Foreskin fibroblast (primary cell): ENCODE measurements at places on chromosomes 7 and 10.

DNA sequence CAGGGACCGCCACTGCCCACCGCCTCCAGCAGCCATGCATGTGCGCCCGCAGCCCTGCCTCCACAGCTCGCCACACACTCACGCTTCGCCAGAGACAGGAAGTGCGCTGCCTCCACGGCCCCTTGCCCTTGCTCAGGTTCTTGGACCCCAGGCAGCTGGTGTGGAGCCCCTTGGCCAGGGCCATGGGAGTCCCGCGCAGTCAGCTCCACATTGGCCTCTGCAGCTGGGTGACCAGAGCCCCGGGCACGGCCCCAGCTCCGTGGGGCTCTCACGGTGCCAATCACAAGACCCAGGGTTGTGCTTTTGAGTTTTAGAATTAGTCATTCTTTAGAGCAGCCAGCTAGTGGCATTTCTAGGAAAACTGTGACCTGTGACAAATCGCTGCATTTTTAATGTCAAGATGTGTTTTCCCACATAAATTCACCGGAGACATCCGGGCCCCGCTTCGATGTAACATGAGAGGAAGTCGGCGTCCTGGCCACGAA is 4.3 kb upstream of the UTF1 start:
- no peak for DNase-seq

DNA sequence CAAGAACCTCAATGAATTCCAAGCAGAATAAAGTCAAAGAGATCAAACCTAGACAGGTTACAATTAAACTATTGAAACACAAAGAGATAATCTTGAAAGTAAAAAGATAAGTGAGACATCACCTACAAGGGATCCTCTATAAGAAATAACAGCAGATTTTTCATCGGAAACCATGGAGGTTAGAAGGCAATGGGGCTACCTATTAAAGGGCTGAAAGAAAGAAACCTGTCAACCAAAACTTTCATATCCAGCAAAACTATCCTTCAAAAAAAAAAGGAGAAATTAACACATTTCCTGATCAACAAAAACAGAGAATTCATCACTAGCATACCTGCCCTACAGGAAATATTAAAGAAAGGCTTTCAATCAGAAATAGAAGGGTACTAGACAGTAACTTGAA is 244.9 kb downstream of the ARHGAP12 start:
- DNase-seq: no peak

DNA sequence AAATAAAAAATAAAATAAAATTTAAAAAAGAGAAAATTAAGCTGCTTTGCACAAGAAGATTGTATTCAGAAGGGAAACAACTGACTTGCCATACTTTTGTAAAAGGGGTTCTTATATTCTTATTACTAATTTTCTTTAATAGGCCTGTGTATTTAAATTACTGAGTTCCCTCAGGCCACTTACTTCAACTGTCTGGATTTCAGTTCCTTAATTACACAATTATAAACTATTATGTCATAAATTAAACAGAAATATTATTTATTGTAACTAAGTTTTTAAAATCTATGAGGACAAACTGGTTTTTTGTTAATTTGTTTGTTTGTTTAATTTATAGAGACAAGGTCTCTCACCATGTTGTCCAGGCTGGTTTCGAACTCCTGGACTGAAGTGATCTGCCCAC is 22.4 kb upstream of the MICU1 start:
- DNase-seq: no peak

DNA sequence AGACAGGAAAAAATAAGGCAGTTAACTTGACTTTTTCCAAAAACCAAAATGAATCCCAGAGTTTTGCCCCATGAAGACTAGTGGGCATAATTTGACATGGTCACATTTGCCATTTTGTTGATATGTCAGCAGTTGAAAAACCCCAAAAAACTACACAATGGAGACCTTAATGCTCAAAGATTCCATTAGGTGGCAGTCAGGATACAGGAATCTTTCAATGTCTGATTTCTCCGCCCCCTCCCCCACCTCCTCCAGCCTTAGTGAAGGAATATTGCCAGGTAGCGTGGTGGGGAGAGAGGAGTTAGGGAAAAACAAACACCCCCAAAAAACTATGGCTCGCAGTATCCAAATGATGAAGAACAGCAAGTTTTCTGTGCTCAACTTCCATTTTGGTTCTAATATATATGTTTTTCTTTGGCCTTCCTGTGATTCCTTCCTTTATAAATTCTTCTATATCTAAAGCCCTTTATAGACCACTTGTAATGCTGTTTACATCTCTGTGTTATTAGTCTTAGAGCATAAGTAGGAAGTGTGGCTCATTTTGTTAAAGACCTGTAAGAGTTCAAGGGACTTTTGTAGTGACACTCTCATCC is 6.7 kb upstream of the SMNDC1 start:
- DNase-seq: peak; percentile 52

- DNase-seq: no peak
Measured at GRCh38 chr10:60367024-60367423, 22.7 kb downstream of the ANK3 start.
